ENCODE measurements at places on chromosomes 2 and 18.
A peak's percentile ranks its signal among the peaks of the same experiment; 100 is the strongest.

GRCh38 chr2:127415593-127416505, 2.4 kb upstream of the PROC start:
- DNase-seq: peak; percentile 36

GRCh38 chr2:29655391-29656086, 265.8 kb downstream of the ALK start:
- DNase-seq: peak; percentile 3

- DNase-seq: no peak
These were observed 65.1 kb downstream of the USP40 start for GRCh38 chr2:233501198-233502076.

DNA sequence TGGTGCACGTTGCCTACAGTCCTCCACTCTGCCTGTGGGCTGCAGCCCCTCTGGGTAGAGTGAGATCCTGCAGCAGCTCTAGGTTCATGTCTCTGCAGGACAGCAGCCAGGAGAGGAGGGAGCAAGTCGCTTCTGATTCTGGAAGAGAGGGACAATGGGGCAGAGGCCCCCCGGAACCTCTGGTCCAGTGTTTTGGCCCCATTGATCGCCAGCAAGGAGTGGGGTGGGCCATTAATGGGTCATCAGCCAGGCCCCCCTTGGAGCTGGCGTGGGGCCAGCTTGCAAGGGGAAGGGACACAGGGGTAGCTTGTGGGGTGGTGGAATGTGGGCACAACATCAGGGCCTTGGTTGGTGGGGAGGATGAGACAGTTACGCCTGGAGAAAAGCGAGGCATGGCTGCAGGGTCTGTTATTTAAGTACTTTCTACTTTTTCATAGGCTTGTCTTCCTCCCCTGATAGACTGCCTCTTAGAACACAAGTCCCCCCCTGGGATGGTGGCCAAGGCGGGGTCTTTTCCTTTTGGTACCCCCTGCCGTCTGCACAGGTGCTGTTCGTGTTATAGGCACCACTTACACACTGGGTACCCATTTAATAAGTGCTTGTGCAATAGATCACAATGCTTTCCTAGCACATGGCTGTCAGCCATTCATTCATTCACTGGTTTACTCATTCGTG, 44.6 kb downstream of the INHBB start:
- no peak for DNase-seq

DNA sequence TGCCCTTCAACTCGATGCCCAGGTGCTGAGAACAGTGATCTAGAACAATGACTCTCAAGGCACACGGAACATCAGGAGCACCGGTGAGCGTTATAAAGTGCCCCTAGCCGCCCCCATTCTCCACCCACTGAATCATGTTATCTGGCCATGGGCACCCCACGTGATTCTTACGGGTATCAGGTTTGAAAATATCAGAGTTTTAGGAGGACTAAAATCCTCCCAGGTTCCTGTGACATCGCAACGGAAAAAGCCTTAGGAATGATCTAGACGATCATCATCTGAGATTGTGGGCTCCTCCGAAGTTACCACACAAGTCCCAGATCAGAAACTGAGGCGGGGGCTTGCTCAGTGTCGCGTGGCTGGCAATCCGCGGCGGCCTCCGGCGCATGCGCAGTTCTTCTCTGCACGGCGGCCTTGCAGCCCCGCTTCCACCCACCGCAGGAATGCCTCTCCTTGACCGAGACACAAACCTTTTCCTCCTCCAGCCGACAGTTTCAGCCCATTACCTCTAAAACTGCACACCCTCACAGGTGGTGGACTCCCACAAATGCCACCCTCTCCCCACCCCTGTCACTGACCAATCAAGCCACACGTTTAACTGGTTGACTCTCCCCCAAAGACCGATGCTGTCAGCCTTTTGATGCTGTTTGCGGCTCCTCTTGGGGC, 5.8 kb upstream of the MRPL33 start:
- DNase-seq: peak; percentile 92

- DNase-seq: no peak
These were observed 511 bp upstream of the TP53I3 start for GRCh38 chr2:24085200-24085489.
